Pancreas (tissue), 10 donors: ENCODE measurements at places on chromosomes 11 and 22.
A peak's percentile ranks its signal among the peaks of the same experiment; 100 is the strongest.

GRCh38 chr11:3178349-3178748 lies 13.2 kb upstream of the OSBPL5 start:
- no peak overlapping the region for H3K27ac ChIP-seq
- no peaks in the 10 kb centered on the region for H3K4me1 ChIP-seq
- no peaks in the 10 kb centered on the region for H3K36me3 ChIP-seq
- no peaks in the 10 kb centered on the region for H3K27me3 ChIP-seq
- H3K4me3 ChIP-seq: no peak overlapping the region

- peak; percentile 68 for DNase-seq
- no peak overlapping the region for H3K27ac ChIP-seq
- H3K4me1 ChIP-seq: peaks cover 10% of the 10 kb centered on the region
- no peak overlapping the region for H3K4me3 ChIP-seq
- H3K27me3 ChIP-seq: no peaks in the 10 kb centered on the region
- H3K36me3 ChIP-seq: no peaks in the 10 kb centered on the region
These were observed 63.5 kb upstream of the FDX1 start for GRCh38 chr11:110366291-110366690.

GRCh38 chr11:85947431-85948272 lies 92.5 kb downstream of the CCDC83 start:
- H3K4me3 ChIP-seq: no peak overlapping the region
- no peaks in the 10 kb centered on the region for H3K27me3 ChIP-seq
- DNase-seq: no peak
- H3K4me1 ChIP-seq: no peaks in the 10 kb centered on the region

DNA sequence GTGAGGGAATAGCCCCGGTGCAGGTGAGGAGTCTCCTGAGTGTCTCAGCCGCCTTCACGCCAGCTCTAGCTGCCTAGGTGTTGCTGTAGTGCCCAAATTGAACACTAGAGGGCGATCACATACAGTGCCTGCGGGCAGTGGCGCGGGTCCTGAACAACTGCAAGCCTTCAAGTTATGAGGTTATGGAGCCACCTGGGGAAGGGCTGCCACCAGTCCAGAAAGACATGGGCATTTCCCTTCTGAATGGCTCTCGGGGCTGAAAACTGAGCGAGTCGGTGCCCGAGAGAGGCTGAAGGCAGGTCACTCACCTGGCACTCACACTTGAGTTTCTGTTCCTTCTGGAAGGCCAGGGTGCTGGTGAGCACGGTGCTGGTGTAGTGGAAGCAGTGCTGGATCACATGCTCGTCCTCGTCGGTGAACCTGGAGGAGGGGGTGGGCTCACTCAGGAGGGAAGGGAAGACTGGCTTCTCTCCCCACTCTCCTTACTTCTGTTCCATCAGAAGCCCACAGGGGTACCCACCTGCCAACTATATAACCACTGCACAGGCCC lies 88.4 kb downstream of the PDE2A start:
- H3K4me3 ChIP-seq: no peak overlapping the region
- peak; percentile 50 for DNase-seq
- H3K27me3 ChIP-seq: no peaks in the 10 kb centered on the region
- no peak overlapping the region for H3K27ac ChIP-seq
- no peaks in the 10 kb centered on the region for H3K4me1 ChIP-seq

- no peaks in the 10 kb centered on the region for H3K4me1 ChIP-seq
- no peaks in the 10 kb centered on the region for H3K36me3 ChIP-seq
- no peak for DNase-seq
- H3K27ac ChIP-seq: peak overlapping the region; percentile 47
These were observed 23.0 kb downstream of the LMO2 start for GRCh38 chr11:33868647-33869461.

DNA sequence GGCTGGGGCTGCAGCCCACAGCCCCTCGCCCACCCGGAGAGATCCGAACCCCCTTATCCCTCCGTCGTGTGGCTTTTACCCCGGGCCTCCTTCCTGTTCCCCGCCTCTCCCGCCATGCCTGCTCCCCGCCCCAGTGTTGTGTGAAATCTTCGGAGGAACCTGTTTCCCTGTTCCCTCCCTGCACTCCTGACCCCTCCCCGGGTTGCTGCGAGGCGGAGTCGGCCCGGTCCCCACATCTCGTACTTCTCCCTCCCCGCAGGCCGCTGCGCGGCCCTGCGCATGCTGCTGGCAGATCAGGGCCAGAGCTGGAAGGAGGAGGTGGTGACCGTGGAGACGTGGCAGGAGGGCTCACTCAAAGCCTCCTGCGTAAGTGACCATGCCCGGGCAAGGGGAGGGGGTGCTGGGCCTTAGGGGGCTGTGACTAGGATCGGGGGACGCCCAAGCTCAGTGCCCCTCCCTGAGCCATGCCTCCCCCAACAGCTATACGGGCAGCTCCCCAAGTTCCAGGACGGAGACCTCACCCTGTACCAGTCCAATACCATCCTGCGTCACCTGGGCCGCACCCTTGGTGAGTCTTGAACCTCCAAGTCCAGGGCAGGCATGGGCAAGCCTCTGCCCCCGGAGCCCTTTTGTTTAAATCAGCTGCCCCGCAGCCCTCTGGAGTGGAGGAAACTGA lies 731 bp downstream of the GSTP1 start:
- no peaks in the 10 kb centered on the region for H3K36me3 ChIP-seq
- H3K4me3 ChIP-seq: peak overlapping the region; percentile 54
- peak; percentile 82 for DNase-seq
- peaks cover 26% of the 10 kb centered on the region for H3K4me1 ChIP-seq
- no peaks in the 10 kb centered on the region for H3K27me3 ChIP-seq

- H3K27ac ChIP-seq: no peak overlapping the region
- no peaks in the 10 kb centered on the region for H3K4me1 ChIP-seq
- H3K36me3 ChIP-seq: no peaks in the 10 kb centered on the region
- H3K27me3 ChIP-seq: no peaks in the 10 kb centered on the region
- H3K4me3 ChIP-seq: no peak overlapping the region
- no peak for DNase-seq
These were observed 726.9 kb downstream of the BRD1 start for GRCh38 chr22:49100773-49101172.

- H3K36me3 ChIP-seq: no peaks in the 10 kb centered on the region
- DNase-seq: peak; percentile 63
- no peaks in the 10 kb centered on the region for H3K4me1 ChIP-seq
- H3K27me3 ChIP-seq: no peaks in the 10 kb centered on the region
- H3K27ac ChIP-seq: no peak overlapping the region
These were observed 7.8 kb downstream of the ELFN2 start for GRCh38 chr22:37419370-37419968.

GRCh38 chr22:30521368-30522156 lies 16.1 kb upstream of the SEC14L4 start:
- H3K4me3 ChIP-seq: no peak overlapping the region
- H3K27me3 ChIP-seq: no peaks in the 10 kb centered on the region
- no peak for DNase-seq
- no peak overlapping the region for H3K27ac ChIP-seq
- H3K4me1 ChIP-seq: no peaks in the 10 kb centered on the region

- H3K27me3 ChIP-seq: no peaks in the 10 kb centered on the region
- no peak for DNase-seq
- no peaks in the 10 kb centered on the region for H3K4me1 ChIP-seq
- H3K27ac ChIP-seq: no peak overlapping the region
These were observed 2330.0 kb upstream of the RAG2 start for GRCh38 chr11:38927993-38928392.

GRCh38 chr11:88307749-88308425 lies 29.6 kb downstream of the CTSC start:
- H3K27ac ChIP-seq: no peak overlapping the region
- no peaks in the 10 kb centered on the region for H3K4me1 ChIP-seq
- no peaks in the 10 kb centered on the region for H3K36me3 ChIP-seq

GRCh38 chr11:73072935-73073481 lies 69.1 kb downstream of the FCHSD2 start:
- no peaks in the 10 kb centered on the region for H3K27me3 ChIP-seq
- H3K4me1 ChIP-seq: peaks cover 4% of the 10 kb centered on the region
- H3K4me3 ChIP-seq: no peak overlapping the region
- no peak for DNase-seq
- H3K27ac ChIP-seq: no peak overlapping the region

- DNase-seq: peak; percentile 38
- peaks cover 45% of the 10 kb centered on the region for H3K4me1 ChIP-seq
- no peaks in the 10 kb centered on the region for H3K27me3 ChIP-seq
- no peaks in the 10 kb centered on the region for H3K36me3 ChIP-seq
- H3K27ac ChIP-seq: no peak overlapping the region
These were observed 77.0 kb downstream of the RPL27A start for GRCh38 chr11:8759634-8760033.

DNA sequence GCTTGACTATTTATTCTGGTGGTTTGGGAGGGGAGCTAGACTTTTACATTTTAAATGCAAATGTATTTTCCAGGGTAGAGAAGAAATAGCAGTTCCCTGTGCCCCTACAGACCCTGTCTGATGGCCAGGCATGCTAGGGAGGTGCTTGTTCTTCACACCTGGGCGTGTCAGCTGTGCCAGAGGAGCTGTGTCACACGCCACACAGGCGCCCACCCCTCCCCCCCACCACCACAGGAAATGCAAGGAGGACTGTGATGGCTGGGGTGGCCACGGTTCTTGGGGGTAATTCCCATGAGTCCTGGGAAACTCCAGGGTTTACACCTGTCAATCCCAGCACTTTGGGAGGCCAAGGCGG lies 82.2 kb downstream of the FLI1 start:
- peaks cover 7% of the 10 kb centered on the region for H3K4me1 ChIP-seq
- H3K4me3 ChIP-seq: no peak overlapping the region
- DNase-seq: no peak
- no peaks in the 10 kb centered on the region for H3K36me3 ChIP-seq

GRCh38 chr22:26418620-26419019 lies 10.4 kb upstream of the ASPHD2 start:
- H3K36me3 ChIP-seq: no peaks in the 10 kb centered on the region
- DNase-seq: no peak
- H3K27me3 ChIP-seq: no peaks in the 10 kb centered on the region
- H3K27ac ChIP-seq: no peak overlapping the region
- H3K4me3 ChIP-seq: no peak overlapping the region

DNA sequence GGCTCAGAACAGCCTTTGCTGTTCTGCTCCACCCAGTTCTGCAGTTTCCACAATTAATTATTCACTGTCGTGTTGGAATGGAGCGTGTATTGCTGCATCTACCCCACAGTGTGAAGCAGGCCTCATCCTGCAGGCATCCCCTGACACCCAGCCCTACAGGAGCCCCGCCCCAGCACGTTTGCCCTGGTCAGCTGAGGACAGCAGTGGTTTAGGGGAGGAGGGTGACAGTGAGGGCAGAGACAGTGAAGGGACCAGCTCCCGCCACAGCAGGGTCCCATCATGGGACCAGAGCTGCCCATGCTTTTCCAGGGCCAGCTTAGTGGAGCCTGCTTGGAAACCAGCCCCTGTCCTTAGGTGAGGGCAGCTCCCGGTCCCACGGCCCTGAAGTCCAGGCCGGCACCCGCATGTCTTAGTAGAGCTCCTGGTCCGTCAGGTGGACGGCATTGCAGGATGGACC lies 273.0 kb downstream of the TBC1D22A start:
- H3K4me3 ChIP-seq: no peak overlapping the region
- H3K27me3 ChIP-seq: no peaks in the 10 kb centered on the region
- H3K36me3 ChIP-seq: no peaks in the 10 kb centered on the region
- H3K4me1 ChIP-seq: peaks cover 8% of the 10 kb centered on the region

GRCh38 chr11:12160680-12161079 lies 50.3 kb downstream of the MICAL2 start:
- peaks cover 5% of the 10 kb centered on the region for H3K4me1 ChIP-seq
- no peak for DNase-seq
- H3K4me3 ChIP-seq: no peak overlapping the region
- H3K27me3 ChIP-seq: no peaks in the 10 kb centered on the region

GRCh38 chr11:63813563-63814382 lies 517 bp downstream of the SPINDOC start:
- peak overlapping the region; percentile 46 for H3K27ac ChIP-seq
- H3K27me3 ChIP-seq: no peaks in the 10 kb centered on the region
- H3K4me1 ChIP-seq: no peaks in the 10 kb centered on the region
- H3K4me3 ChIP-seq: peak overlapping the region; percentile 95
